Mammary microvascular endothelial cell (primary cell): ENCODE measurements at places on chromosomes 4 and X. TPM values are rescaled to one million over a fixed set of nuclear protein-coding genes. Genes with fewer than 3 reads are reported as not detected.

MAGEA2 gene
- total RNA-seq: not detected in 2 replicates

NDNF gene
- 0.33 and 0.39 TPM in 2 replicates for total RNA-seq

BGN gene
- 6.0 and 7.2 TPM in 2 replicates for total RNA-seq

F9 gene
- not detected in 2 replicates for total RNA-seq

FNIP2 gene
- 15.5 and 18.2 TPM in 2 replicates for total RNA-seq

GK2 gene
- total RNA-seq: not detected in 2 replicates

CXCL5 gene
- 1.3 and 1.8 TPM in 2 replicates for total RNA-seq

JAKMIP1 gene
- not detected in 2 replicates for total RNA-seq

IRS4 gene
- total RNA-seq: 0.25 TPM in 1 of 2 replicates, not detected in the other

OPN1MW2 gene
- total RNA-seq: not detected in 2 replicates
